Umbilical cord (tissue), 2 donors: ENCODE measurements at places on chromosomes 1 and 21. TPM values are rescaled to one million over a fixed set of nuclear protein-coding genes. Genes with fewer than 3 reads are reported as not detected.

The HSD11B1 gene
- total RNA-seq: 3.1 TPM

The DNAH14 gene
- 26.5 TPM for total RNA-seq

DNA sequence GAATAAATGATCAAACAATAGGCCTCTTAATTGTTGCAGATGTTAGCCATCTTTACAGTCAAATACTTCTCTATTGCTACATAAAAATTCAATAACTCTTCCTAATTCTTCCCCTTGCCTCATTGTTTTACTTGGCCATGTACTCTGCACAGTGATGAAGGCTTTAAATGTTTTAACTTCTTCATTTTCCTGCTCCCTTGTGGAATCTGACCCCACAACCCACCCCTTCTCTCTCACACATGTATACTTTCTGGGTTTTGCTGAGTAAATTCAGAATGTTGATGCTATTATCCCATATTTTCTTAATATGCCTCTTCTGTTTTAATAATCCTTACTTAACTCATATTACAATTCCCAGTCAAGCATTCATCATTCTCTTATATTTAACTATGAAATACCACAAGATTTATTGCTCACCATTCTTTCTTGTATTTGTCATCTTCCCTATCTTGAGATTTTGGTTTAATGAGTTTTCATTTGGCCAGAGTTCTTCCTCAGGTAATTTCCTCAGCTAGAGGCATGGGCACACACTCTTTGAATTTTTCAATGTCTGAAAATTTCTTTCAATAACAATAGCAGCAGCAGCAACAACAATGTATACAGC lies 327.8 kb upstream of the USP24 start:
- no peak for DNase-seq

The CCDC181 gene
- total RNA-seq: 1.2 TPM

The CD1B gene
- 1.2 TPM for total RNA-seq

The VSIG8 gene
- total RNA-seq: not detected

The HES3 gene
- not detected for total RNA-seq

DNA sequence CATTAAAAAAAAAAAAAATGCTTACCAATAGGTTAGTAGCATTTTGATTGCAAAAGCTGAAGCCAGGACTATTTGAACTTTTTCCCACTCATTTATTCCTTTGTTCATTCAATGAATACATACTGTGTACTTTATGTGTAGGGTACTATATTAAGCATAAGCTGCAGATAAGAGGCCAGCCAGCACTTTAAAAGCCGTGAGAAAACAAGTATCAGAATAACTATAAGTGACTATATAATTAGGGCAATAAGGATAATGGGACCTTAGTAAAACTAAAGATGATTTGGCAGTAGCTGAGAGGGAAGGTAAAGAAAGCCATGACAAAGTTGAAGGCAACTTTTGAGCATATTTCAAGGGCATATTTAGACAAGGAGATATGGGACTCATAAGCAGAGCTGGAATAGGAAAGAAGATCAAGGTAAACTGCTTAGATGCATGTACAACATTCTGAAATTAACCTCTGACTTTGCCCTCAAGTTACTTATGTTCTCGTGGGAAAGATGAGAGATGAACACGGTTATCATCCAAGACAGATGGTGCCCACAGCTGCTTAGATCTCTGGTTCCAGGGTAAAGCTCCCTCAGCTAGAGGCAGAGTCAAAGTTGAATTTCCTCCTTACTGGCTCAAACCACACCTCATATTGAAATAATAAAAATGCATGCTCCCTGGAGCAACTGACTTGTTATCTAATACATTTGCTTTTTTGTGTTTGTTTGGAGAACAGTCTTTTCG lies 44.0 kb upstream of the FMO2 start:
- DNase-seq: peak; percentile 4

The TDRD5 gene
- not detected for total RNA-seq

GRCh38 chr1:53196017-53196484 lies 573 bp upstream of the CPT2 start:
- DNase-seq: no peak
